ENCODE measurements at places on chromosomes 7 and 10.

- DNase-seq, result no peak
These were observed 63.7 kb downstream of the PRKCQ start for GRCh38 chr10:6516281-6516928.

DNA sequence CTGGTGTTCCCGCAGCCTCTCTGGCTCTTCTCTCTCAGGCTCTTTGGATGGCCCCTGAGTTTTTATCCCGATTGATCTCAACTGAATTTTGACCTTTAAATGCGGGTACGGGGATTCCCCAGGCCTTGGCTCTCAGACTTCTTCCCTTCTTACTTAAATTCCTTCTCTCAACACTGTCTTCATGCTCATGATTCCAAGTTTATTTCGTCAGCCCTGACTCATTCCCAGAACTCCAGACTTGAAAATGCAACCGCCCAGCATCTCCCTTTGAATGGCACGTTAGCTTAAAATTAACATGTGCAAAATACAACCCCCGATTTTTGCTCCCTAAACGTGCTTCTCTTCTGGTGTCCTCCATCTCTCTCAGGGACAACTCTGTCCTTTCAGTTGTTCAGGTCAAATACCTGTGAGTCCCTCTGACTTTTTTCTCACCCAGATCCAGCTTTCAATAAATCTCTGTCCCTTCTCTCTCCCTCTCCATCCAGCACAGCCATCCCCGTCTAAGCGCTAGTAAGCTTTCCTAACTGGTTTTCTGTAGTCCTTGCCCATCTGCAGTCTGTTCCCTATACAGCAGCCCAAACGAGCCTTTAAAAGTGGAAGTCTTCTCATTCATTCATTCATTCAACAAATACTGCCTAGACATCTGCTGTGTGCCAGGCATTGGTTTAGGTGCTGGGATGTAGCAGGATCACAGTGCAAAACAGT is 7.1 kb downstream of the HECW1 start:
- DNase-seq, result no peak

DNA sequence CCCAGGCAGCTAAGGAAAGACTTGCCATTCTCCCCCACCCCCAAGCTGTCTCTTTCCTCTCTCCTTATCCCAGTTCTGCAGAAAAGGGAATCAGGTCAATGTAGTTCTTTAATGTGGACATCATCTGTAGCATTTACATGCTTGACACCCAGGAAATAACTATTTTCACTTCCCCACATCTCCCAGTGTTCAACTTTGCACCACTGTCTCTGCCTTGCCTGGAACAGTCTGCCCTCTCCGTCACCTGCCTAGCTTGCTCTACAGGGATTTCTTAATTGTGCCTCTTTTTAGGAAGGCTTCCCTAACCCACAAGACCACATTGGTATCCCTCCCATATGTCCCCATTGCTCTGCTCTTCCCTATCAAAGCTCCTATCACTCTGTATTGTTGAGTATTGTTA is 45.9 kb upstream of the TOMM7 start:
- DNase-seq, result no peak

- DNase-seq, result peak; percentile 90
These were observed 134.5 kb downstream of the NRBF2 start for GRCh38 chr10:63267414-63268148.

GRCh38 chr7:101173752-101174244 is 6.3 kb downstream of the NAT16 start:
- DNase-seq, result no peak

- no peak for DNase-seq
These were observed 271.2 kb upstream of the IMMP2L start for GRCh38 chr7:111833466-111833865.

- DNase-seq, result no peak
These were observed 253.1 kb upstream of the LYZL1 start for GRCh38 chr10:29035721-29036120.

GRCh38 chr7:92228100-92228499 is 17.6 kb downstream of the KRIT1 start:
- no peak for DNase-seq

GRCh38 chr7:99083733-99084132 is 60.2 kb downstream of the SMURF1 start:
- no peak for DNase-seq

- DNase-seq, result no peak
These were observed 89.1 kb downstream of the GALNT17 start for GRCh38 chr7:71221049-71221448.

DNA sequence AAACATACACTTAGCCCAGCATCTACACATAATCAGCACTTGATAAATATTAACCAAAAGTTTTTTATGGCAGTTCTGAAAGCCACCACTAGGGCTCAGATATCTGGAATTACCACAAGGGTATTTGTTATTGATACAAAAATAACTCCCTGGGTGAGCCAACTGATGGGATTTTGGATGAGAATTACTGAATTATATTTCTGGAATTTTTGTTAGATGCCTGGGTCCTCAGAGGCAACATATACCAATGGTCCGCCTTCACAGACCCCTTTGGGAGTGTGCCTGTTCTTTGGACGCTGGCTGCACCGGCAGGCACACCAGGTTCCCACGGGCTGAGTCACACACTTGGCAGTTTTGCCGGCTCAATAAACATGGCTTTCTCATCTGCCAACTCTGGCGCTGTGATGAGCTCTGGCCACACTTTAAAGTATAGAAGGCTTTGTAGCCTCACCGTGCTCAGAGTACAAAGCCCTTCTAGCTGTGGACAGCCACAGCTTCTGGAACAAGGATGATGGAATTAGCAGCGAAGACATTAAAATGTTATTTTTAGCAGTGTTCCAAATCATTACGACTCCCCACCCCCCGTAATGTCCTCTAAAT is 24.5 kb upstream of the EEPD1 start:
- peak; percentile 64 for DNase-seq

DNA sequence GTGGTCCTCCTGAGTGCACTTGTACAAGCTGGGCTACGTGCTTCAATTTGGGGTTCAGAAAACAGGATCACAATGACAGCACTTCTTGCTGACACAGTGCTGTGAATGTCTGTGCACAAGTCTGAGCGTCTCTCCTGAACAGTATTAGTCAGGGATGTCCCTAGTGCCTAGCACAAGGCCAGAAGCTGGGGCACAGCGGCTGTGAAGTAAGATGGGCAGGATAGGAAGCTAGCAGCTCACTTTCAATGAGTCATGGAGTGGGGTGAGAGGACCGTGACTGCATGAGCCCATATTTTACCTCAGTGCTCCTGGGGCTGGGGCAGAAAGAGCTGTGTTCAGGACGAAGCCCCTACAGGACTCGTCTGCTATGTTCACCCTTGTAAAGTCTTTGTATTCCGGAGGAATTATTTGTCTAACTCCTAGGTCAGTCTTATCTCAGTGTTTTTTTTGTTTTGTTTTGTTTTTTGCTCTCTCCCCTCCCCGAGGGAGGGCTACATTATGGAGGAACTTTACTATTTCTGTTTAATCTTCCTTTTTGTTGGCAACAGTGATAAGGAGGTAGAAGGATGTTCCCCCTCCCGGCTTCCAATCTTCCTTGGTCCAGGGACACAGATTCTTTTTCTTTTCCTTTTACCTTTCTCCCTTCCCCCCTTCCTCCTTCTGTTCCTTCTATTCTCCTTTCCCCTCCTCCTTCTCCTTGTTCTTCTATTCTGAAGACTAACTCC is 2.8 kb upstream of the LRMDA start:
- no peak for DNase-seq

DNA sequence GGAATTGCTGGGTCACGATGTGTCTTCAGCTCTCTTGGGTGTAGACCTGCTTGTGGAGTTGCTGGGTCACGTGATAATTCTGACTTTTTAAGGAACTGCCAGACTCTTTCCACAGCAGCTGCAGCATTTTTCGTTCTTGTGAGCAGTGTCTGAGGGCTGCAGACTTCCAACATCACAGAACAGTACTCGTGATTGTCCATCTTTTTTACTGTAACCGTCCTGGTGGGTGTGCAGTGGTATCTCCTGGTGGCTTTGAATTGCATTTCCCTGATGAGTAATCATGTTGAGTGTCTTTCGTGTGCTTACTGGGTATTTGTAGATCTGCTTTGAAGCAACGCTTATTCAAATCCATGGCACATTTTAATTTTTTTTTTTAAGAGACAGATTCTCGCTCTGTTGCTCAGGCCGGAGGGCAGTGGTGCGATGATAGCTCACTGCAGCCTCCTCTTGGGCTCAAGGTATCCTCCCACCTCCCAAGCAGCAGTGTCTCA is 22.7 kb downstream of the INPP5A start:
- no peak for DNase-seq

- DNase-seq, result no peak
These were observed 18.3 kb downstream of the HNRNPA2B1 start for GRCh38 chr7:26182283-26182682.

DNA sequence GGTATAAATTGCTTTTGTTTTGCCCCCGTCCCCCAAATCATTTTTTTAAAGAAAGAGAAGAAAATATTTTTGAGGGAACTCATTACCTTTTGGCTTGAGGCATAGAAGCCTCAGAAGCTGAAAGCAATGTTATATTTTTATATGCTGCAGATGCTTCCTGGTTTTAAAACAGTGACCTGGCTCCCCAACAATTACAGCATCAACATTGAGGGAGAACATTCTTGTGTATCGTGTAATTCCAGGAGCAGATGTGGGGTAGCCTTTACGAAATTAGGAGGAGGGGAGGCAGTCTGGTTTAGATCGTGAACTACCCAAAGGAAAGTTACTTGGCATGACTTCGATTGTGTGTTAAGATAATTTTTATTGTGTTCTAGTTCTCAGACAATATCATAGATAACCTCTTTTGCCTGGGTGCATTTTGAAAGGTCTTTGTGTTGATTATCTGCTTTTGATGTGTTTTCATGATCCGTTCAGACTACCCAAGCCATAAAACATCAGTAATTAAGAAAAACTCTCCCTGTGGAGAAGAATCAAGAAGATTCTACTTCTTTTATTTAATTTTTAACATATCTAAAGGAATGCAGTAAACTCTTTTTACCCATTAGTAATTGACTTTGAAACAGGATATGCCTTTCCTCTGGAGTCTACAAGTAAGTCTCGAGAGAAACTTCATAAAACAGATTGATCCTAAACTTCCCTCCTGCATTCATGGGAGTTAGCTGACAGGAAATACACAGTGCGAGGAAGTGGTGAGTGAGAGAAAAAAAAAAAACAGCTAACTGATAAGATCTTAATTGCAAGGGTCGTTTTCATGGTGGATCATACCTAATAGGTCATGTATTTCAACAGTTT is 141.4 kb downstream of the KIAA1217 start:
- peak; percentile 68 for DNase-seq

DNA sequence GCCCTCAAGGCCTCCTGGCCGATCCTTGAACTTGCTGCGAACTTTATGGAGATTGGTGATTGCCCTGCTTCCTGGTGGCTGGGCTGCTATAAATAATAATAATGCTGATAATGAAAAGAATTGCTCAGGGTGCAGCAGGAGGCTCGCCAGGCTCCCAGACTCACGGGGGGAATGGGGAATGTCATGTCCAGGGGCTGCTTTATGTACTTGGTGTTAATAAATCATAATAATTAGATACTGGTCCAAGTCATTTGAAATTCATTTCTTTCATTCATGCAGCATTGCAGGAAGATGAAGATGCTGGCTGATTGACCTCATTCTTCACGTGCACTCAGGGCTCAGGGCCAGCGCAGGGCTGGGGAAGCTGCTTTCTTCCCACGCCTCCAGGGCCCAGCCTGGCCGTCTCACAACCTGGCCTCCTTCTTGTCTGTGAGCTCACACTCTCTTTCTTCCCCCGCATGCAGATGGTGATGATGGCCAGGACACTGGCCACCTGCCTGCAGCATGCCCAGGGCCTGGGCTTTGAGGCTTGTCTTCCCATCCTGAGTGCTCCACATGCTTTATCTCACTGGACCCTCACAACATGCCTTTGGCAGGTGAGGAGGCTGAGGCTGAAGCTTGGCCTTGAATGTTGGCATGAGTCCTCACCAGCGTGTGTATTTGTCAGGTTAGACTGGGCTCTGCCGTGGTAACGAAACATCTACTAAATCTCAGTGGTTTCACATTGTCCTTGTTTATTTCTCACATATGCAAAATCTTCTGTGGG is 138.4 kb upstream of the TNS3 start:
- DNase-seq, result peak; percentile 58

GRCh38 chr7:97215556-97215955 is 98.1 kb downstream of the SDHAF3 start:
- DNase-seq, result no peak

GRCh38 chr10:33209802-33210201 is 124.7 kb downstream of the NRP1 start:
- no peak for DNase-seq

GRCh38 chr10:71920540-71921323 is 43.5 kb upstream of the CHST3 start:
- no peak for DNase-seq

Data from tongue (tissue), 3 donors.